ENCODE measurements at places on chromosomes 16 and 17.
A peak's percentile ranks its signal among the peaks of the same experiment; 100 is the strongest.

- no peak for DNase-seq
Observed at GRCh38 chr16:15981382-15981781, 32.0 kb downstream of the ABCC1 start.

DNA sequence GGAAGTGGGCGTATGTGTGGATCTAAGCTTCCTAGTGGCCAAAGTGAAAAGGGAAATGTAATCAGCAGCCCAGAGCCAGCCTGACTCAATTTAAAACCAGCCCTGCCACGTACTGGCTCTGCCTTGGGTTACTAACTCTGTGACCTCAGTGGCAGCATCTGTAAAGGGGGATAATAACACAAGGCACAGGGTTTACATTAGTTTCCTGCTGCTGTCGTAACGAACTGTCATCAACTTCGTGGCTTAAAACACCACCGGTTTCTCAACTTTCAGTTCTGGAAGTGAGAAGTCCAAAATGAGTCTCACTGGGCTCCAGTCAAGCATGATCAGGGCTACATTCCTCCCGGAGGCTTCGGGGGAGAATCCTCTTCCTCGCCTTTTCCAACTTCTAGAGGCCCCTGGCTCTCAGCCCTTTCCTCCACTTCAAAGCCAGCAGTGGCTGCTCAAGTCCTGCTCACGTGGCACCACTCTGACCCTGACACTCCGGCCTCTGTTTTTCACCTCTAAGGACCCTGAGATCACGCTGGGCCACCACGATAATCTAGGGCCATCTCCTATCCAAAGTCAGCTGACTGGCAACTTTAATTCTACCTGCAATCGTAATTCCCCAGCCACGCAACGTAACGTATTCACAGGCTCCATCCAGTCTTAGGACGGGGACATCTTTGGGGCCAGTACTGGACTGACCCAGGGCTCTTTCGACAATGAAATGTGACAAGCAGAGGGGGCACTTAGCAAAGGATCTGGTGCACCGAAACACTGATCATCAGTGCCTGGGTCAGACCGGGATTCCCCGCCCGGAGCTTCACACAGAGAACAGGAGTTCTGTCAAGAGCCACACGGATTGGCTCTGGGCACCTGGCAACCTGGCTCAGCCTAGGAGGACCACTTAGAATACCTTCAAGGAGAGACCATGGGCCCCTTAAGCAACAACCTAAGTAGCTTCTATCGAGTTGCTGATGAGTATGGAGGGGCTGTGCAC, 14.5 kb downstream of the TMC6 start:
- DNase-seq: no peak

DNA sequence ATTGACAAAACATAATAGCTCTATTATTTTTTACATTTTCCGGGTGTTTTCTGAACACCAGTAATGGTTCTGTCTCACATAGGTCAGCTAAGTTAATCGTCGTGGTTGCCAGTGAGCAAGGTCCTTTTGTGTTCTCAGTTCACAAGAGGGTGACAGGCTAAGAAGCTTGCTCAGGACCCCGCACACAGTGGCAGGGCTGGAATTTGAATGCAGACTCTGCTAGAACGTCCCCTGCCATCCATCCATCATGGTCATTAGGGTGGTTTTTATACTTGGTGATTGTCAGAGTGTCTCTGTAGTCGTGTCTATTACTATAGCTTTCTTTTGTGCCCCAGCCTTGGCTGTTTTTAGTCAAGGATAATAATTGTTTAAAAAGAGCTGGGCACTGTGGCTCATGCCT, 176.2 kb downstream of the SNX29 start:
- DNase-seq: no peak

- no peak for DNase-seq
Observed at GRCh38 chr17:55576237-55576995, 65.2 kb upstream of the SMIM36 start.

- DNase-seq: no peak
Observed at GRCh38 chr16:5615868-5616642, 518.5 kb upstream of the EEF2KMT start.

GRCh38 chr17:59963738-59964481, 630 bp downstream of the RNFT1 start:
- peak; percentile 49 for DNase-seq

GRCh38 chr17:18037486-18037885, 1.5 kb downstream of the ATPAF2 start:
- DNase-seq: no peak

GRCh38 chr16:49822649-49823370, 33.1 kb downstream of the ZNF423 start:
- DNase-seq: no peak

DNA sequence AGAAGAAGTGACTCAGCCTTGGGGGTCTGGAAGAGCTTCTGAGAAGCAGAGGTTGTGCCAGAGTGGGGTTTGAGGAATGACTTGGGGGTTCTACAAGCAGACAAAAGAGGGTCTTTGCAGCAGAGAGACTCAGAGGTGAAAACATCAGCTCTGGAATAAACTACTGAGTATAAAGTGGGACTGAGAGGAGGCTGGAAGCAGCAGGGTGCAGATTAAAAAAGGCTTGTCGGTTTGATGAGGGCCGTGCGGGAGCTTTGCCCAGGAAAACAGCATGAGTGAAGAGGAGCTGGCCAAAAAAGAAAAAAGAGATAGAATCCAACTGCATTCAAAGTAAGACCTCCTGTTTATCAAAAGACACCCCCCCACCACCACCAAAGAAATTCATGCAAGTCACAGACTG, 13.1 kb upstream of the ACE start:
- no peak for DNase-seq

DNA sequence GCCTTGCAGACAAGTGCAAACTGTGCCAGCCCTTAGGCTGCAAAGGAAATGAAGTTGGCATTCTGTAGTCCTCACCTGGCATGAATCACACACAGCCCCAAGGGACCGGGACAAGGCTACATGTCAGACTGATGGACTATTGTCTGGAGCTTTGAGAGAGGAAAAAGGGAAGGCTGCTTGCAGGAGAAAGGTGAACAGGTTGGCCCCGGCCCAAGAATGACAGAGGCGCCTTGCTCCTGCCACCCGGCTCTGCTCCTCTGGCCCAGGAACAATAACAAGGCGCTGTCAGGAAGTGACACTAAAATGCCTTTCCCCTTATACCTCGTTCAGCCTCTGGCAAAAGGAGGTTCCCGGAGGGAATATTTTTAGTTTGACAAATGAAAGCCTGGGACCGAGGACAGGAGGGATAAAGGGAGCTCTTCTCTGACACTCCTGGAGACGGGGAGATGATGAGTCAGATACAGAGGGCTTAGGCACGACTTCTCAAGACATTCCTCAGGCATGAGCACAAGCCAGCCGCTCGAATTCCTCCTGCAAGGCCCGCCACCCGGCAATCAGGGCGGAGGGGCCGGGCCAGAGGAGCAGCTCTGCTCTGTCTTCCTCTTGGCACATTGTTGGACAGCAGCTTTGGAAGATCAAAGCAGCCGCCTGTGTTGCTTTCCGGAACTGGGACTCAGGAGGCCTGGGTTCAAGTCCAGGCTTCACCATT, 105.8 kb downstream of the NOG start:
- no peak for DNase-seq

- no peak for DNase-seq
Observed at GRCh38 chr16:67394155-67395104, 1.1 kb upstream of the TPPP3 start.

- DNase-seq: no peak
Observed at GRCh38 chr16:47905771-47906170, 250.0 kb downstream of the ABCC12 start.

DNA sequence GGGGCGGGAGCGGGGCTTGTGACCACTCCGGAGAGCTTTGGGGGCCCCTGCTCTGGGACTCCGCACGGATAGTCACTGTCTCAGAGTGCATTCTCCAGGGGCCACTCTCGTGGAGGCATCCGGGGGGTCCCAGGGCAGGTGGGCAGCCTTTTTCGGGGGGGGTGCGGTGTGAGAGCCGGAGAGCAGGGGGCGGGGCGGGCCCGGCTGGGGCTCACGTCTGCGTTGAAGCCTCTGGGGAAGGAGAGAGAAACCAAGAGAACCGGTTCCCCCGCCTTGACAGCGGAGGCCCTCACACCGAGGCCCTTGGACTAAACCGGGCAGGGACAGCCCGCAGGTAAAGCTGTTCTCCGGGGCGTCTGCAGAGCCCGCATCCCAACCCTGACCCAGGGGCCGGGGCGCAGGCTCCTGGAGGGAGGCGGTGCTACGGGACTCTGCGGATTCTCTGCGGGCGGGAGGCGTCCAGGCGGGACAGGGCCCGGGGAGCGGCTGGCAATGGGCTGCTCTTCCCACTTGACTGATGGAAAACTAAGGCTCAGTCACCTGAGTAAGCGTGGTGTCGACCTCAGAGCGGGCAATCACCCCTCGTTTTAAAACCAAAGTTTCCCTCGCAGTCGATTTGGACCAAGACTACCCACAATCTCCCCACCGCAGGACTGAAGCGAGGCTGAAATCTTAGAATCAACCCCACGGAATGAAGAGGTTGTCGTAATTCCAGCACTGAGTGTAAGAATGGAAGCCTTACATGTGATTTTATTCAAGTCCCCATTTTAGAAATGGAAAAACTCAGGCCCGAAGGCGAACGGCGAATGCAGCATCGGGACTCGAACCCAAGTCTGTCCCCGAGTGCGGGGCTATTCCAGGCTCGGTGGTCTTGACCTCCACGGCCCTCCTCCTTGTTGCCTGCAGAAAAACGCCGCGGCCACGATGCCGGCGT, 49.6 kb upstream of the AMZ2 start:
- DNase-seq: peak; percentile 29

DNA sequence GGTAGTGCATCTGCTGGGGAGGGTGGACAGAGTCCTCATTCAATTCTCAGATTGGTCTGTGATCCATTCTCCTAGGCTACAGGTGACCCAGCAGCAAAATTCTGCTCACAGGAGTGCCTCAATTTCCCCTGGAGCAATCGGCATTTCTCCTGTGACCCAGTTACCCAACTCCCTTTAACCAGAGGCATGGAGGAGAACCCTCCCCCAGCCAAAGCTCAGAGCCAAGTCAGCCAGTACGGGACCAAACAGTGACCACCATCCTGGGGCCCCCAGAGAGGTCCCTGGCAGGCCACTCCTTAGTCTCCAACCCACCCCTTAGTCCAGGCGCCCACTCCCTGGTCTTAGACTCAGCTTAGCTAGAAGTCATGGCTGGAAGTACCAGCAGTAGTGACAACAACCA, 75.6 kb downstream of the DYNLRB2 start:
- DNase-seq: no peak

- DNase-seq: no peak
Observed at GRCh38 chr16:31031276-31031675, 2.1 kb upstream of the STX4 start.

DNA sequence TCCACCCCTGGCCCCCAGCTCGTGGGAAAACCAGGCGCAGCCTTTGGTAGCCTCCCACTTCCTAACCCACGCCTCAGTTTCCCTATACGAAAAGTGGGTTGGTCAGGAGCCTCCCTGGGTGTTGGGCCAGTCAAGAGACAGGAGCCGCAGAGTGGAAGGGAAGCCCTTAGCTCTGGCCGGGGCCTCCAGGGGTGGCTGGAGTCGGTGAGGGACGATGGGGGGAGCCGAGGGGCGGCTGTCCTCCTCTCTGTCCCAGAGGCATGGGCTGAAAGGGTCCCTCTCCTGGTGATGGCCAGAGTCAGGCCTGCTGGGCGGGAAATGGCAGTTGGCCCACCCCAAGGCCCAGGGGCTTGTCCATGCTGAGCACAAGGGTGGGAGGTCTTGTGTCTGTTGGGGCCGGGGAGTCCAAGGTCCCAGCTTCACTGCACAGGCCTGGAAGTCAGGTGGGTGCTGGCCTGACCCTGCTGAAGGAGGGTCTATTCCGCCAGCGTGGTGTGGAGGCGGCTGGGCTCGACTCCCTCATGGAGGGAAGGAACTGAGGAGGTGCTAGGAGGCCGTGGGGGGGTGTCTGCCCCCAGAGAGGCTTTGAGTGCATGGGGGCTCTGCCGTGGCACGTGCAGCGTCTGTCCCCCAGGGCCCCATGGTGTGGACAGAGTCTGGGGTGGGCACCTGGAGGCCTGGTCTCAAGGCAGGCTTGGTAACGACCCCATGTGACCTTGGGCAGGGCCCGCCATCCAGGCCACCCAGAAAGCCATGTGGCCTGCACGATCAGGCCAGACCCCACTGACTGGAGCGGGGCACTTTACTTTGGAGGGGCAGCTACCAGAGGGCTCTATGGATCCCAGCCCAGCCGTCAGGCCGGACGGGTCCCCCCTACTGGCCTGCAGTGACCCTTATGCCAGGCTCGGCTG, 1.1 kb downstream of the SLC16A3 start:
- DNase-seq: no peak

GRCh38 chr16:66353055-66353454, 13.4 kb upstream of the CDH5 start:
- no peak for DNase-seq

GRCh38 chr17:63405741-63406261, 40.3 kb downstream of the CYB561 start:
- no peak for DNase-seq

GRCh38 chr17:75238684-75239191, 22.7 kb downstream of the GGA3 start:
- DNase-seq: peak; percentile 80

GRCh38 chr16:66903544-66904427, 14.9 kb downstream of the CDH16 start:
- DNase-seq: no peak

GRCh38 chr17:40457964-40458791, 14.9 kb downstream of the IGFBP4 start:
- DNase-seq: no peak

- DNase-seq: no peak
Observed at GRCh38 chr16:23960081-23960885, 124.5 kb downstream of the PRKCB start.

- DNase-seq: no peak
Observed at GRCh38 chr16:65876056-65876408, 490.5 kb upstream of the CDH5 start.

- no peak for DNase-seq
Observed at GRCh38 chr16:63774302-63774701, 1347.6 kb downstream of the CDH11 start.

- DNase-seq: no peak
Observed at GRCh38 chr17:71709271-71709890, 411.4 kb upstream of the SOX9 start.

DNA sequence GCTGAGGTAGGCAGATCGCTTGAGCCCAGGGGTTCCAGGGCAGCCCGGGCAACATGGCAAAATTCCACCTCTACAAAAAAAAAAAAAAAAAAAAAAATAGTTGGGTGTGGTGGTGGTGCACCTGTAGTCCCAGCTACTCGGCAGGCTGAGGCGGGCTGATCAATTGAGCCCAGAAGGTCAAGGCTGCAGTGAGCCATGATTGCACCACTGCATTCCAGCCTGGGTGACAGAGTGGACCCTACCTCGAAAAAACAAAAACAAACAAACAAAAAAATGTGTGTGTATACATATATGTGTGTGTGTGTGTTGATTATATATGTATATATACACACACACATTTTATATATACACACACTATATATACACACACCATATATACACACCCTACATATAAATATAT, 39.1 kb upstream of the TBC1D3K start:
- no peak for DNase-seq
